Omental fat pad (tissue), 4 donors: ENCODE measurements at places on chromosomes 7 and 10. TPM values are rescaled to one million over a fixed set of nuclear protein-coding genes. Genes with fewer than 3 reads are reported as not detected.

The CHN2 gene
- total RNA-seq: 7.6 TPM

The CPA1 gene
- total RNA-seq: 2.0 TPM

The RBM33 gene
- total RNA-seq: 31.8 TPM

The VWDE gene
- not detected for total RNA-seq

GRCh38 chr10:108132303-108132702, 967.8 kb upstream of the SORCS1 start:
- DNase-seq: no peak

DNA sequence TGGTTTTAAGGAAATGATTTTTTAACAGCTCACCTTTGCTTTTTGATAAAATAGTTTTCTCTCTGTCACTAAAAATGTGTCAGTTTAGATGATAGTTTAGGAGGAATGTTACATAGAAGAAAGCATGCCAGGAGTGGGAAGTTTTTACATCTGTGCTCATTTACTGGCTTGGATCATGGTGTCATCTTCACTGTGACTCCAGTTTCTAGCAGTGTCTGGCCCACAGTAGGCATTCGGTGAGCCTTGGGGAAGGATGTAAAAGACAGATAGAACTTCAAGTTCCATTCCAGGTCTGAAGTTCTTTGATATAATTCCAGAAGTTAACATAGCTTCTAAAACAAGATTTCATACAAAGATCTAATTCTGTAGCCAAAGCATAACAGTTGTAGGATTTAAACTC, 259.2 kb downstream of the BICC1 start:
- DNase-seq: no peak

DNA sequence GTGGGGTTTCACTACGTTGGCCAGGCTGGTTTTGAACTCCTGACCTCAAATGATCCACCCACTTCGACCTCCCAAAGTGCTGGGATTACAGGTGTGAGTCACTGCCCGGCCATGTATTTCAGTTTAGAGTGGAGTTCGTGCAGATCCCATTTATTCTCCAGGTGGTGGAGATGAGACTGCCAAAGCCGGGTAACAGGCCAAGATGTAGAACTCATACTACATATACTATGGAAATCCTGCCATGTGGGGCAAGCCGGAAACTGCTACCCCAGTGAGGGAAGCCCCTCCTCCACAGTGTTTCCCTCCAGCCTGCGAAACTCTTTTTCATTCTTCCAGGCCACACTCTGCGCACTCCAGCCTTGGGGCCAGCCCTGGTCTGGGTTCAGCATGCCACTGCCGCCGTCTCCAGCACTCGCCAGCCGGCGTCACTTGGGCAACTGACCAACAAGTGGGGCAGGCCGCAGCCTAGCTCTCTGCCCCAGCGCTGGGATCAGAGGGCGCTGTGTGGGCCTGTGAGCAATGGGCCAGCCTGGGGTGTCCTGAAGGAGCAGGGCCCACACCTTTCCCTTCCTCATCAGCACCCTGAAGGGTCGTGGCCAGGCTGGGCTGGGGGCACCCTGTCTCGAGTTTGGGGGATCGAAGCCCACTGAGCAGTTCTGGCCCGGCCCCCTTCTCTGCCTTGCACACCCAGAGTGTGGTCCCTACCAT, 122.0 kb downstream of the TRRAP start:
- DNase-seq: no peak

DNA sequence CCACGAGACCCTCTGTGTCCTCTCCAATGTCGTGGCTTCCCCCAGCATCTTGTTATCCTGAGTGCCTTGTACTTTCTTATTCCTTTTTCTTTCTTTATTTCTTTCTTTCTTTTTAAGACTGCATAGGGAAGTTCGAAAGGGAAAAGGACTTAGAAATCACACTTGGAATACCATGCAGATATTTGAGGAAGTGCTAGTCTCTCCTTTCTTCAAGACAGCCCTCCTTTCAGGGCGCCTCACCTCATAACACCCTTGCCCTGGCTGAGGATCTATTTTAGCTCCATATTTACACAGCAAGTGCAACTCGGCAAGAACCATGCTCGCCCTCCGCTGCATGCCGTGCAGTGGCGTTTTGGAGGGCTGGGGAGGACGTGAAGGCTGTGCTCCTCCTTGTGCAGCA, 232.3 kb upstream of the GLI3 start:
- DNase-seq: no peak

- DNase-seq: no peak
Measured at GRCh38 chr10:4195213-4195612, 410.2 kb upstream of the KLF6 start.

GRCh38 chr10:62341419-62341818, 32.8 kb upstream of the ZNF365 start:
- DNase-seq: no peak
